ENCODE measurements at places on chromosomes 1 and 21.

DNA sequence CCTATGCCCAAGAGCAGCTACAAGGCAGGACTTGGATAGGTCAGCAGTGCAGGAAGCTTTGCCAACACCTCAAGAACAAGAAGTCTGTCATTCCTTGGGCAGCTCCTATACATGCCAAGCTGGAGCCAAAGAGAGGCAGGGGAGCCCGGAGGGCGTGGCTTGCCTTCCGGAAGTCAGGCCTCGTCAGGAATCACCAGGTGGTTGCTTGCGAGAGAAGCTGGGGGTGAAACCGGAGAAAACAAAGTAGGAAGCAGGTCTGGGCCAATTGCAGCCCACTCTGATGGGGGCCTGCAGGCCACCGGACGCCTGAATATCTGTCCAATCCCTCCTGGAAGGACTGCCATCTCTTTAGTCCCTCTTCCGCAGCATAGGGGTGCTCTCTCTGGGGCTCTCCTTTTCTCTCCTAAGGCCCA is 794 bp upstream of the FAM76A start:
- DNase-seq, result peak; percentile 14

GRCh38 chr1:66685265-66685664 is 67.0 kb upstream of the DYNLT5 start:
- no peak for DNase-seq

DNA sequence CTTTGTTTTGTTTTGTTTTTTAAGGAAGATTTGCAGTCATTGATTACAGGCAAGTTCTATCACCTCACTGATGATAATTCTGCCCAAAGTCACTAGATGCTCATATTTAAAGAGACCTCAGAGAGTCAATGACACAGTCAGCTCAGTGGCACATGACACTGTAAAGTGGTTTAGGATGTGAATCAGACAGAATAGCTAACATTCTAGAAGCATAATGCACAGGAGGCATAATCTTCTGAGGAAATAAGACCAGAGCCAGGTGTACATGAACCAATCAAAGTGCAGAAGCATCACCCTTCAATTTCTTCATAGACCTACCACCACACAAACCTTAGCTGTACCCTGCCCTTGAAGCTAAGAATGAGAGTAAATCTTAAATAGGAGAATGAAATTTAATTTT is 268.5 kb downstream of the BRINP2 start:
- no peak for DNase-seq

DNA sequence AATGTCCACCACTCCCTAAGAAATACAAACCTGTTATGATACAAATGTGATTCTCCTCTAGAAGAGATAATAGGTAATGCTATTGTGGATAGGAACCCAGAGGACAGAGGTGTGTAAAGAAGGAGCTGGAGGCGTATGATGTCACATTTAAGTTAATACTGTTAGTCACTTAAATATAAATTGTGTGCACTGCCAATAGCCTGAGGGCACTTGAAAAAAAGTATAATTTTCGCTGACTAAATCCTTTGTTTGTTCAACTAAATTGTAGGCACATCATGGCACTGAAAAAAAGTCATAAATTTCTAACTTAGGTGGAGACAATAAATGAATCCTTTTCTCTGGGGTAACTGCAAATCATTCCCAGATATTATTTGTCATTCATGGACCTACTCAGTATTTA is 4.4 kb downstream of the RCSD1 start:
- DNase-seq, result no peak

DNA sequence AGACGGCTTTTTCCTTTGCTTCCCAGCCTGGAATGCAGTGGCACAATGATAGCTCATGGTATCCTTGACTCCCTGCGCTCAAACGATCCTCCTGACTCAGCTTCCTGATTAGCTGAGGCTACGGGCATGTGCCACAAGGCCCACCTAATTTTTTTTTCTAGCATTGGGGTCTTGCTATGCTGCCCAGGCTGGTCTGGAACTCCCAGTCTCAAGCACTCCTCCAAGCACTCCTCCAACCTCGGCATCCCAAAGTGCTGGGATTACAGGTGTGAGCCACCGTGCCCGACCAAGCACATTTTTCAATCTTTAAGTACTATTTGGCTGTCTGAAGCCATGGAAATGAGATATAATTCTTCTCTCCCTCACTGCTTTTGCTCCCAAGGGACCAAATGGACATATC is 58.7 kb downstream of the MAB21L3 start:
- no peak for DNase-seq

DNA sequence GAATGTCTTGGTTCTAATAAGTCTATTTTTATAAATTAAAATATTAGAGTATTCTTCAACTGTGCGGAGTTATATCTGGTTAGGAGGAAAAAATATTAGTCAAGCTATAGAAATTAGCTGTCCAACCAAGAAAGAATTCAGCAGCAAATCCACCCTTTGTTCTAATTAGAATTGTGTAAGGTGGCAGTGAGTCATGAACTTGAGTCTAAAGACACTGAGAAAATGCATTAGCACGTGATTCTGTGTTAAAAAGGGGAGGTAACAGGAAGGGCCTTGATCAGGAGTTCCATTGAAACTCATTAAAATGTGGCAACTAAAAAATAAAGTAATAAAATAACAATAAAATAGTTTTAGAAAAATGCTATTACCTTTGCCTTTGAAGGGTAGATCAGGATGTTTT is 398.2 kb upstream of the RGS18 start:
- DNase-seq, result no peak

- no peak for DNase-seq
Observed at GRCh38 chr1:33616780-33617179, 144.3 kb downstream of the ZSCAN20 start.

DNA sequence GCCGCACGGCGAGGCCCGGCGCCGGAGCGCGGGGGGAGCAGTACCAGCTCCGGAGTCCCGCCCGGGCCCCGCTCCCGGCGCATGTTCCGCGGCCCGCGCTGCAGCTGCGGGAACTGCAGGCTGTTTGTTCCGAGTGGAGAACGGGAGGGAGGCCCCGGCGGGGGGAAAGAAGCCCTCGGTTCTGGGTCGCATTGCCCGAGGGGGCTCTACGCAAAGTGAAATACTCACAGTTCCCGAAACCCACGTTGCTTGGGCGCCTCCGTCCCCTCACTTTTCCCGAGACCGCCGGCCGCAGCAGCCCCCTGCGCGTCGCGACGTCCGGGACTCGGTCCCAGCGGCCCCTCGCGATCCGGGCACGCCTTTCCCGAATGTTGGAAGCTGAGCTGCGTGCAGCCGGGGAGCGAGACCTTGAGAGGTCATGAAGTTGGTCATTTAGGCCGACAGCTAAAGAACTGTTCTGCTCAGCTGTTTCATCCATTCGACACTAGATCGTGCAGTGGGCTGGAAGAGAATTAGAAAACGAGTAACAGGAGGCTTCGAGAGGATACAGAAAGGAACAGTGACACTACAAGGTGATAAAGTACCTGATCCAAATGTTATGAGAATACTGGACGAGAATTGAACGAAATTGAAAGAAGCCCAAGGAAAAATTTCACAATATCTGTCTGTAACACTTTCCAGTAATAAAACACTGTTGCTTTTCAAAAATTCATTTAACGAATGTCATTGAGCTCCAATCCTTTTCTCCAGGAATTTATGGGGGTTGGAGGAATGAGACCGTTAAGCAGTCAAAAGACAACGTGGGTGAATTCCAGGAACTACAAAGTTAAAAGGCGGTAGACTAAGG is 657 bp upstream of the LIN9 start:
- DNase-seq, result no peak

DNA sequence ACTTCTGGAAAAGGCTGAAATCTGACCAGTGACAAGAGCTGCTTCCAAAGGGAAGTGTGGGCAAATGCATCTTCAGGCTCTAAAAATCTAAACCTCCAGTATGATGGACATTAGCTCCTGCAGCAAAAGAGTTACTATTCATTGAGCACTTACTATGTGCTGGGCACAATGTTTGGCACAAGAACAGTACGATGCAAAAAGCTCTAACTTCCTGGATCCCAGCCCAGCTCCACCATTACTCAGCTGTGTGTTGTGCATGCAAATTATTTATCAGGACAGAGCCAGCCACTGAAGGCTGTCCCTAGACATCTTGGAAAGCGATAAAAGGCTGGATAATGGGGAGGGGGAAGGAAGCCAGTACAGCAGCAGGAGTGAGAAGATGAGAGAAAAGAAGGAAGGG is 143.5 kb downstream of the ELAVL4 start:
- DNase-seq, result no peak

DNA sequence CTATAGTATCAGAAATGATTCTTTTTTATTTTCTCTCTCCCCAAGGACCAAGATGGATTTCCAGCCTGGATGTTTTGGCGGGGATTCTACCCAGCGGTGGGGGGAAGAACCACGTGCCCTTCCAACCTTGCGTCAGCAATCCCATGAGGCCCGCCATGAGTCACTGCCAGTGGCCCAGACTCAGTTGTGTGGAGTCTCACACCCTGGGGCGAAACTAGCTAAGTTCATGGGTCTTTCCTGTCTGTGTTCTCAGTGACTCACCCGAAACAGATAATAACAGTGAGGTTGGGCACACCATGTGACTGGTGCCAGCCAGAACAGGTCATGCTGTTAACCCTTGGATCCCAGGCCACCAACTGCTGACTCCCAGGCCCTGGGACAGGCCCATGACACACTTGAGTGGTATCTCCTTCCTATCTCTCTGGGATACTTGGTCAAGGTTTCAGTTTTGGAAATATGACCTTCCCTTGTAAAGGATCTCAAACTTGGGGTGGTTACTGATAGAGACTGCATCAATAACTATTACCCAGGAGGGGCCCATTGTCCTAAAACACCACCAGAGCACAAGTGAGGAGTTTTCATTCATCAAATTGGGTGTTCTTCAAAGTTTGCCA is 98.0 kb upstream of the DUSP10 start:
- peak; percentile 83 for DNase-seq

DNA sequence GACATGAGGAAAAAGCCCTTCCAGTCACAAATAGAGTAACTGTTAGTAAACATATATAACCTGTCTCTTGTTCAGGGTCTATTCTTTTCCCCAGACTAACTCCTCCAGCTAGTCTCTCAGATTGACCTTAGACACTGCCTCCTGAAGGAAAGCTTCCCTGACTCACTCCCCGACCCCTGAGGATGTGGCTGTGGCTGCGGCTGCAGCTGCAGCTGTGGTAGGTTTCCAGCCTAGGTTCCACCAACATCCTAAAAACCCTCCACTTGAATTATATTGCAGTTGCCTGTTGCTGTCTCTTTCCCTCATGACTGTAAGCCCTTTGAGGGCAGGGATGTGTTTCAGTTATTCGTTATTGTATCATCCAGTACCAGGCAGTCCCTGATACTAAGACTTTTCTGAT is 132.9 kb upstream of the C1orf21 start:
- DNase-seq, result no peak

DNA sequence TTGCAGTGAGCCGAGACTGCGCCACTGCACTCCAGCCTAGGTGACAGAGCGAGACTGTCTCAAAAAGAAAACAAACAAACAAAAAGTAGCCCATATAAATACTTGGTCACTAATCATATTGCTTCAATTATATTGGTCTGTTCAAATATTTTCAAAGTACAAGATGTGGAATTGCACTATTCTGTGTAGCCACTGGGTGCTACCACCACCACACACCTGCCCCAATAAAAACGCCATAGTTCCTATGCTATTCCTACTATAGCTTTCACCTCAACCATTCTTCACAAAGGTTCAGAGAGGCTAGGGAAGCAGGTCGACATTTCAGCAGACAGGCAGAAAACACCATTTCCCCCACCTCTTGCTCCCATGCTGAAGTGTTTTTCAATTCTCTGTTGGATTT is 16.7 kb downstream of the NDC1 start:
- DNase-seq, result no peak

DNA sequence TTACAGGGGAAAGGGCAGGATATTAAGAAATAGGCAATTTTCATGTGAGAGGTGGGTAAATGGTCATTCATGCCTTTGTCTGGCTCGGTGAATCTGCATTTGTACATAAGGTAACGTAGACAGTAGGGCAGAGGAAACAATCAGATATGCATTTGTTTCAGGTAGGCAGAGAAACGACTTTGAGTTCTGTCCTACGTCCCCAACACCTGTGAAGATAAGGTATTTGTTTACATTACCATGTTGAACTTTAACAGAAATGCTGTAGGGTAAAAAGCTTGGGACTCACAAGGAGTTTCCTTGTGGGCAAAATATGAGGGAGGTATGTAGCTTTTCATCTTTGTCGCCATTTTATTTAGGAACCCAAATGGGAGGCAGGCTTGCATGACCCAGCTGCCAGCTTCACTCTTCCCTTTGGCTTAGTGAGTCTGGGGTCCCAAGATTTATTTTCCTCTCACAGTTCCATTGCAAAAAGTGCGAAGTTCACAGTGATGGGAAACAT is 31.4 kb downstream of the B3GALT5 start:
- no peak for DNase-seq

DNA sequence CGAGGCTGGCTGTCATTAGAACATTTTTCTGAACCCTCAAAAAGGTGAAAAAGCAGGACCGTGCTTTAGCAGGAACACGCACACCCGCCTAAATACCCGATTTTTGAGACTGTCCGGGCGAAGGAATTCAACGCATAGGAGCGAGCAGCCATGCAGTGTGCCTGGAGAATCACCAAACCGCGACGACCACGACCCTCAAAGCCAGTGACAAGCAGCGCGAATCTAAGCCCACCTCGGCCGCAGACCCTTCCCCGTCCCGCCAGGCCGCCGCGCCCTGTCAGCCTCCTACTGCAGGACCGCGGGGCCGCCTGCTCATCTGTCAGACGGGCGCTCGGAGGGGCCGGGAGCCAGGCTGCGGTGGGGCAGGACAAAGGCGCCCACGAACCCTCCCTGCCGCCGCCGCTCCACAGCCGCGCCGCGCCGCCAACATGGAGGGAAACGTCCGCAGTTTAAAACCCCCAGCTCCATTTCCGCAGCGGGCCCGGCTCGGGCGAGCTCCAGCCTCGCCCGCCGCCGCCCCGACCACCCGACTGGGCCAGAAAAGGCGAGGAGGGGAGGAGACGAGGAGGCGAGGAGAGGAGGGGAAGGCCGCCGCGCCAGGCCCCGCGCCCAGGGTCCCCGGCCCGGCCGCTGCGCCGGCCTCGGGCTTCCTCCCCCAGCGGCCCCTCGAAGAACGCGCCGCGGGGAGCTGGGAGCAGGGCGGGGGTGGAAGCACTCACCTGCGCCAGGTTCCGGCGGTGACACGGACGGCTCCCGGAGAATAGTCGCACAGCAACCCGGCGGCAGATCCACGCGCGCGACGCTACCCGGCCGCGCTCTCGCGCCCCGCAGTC is at the start of gene LBR:
Gene LBR, minus strand, starts transcription at position 804 of the 833 bp plus-strand sequence. CDS start 3,963 bp downstream, outside the sequence.
- DNase-seq, result no peak

- DNase-seq, result peak; percentile 7
Observed at GRCh38 chr1:186605762-186606350, 74.4 kb downstream of the PTGS2 start.

DNA sequence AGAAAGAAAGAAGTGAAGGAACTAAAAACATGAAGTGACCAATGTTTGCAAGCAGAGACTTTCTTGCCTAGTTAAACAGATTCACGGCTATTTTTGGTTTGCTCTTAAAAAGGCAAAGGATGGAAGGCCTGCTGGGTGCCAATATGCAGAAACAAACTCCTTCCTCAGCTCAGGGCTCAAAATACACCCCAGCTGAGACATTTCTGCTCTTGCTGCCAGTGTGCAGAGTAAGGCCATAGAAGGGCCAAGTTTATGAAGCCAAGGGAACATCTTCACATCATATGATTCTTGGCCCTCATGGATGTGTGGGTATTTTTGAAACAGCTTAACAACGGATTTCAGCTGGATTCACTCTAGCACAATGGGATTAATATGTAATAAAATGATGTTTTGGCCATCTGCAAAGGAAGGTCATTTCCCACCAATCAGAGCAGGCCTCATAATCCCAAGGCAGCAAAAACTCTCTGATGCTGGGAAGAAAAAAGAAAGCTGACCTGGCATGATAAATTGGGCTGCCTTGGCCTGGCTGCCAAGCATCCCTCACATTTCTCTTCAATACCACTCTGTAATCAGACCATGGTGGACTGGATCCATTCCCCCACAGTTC is 70.7 kb downstream of the CAPZB start:
- no peak for DNase-seq

- no peak for DNase-seq
Observed at GRCh38 chr1:20137055-20137454, 2.1 kb upstream of the PLA2G2F start.

Measured in CD4-positive, alpha-beta T cell treated with Interleukin-15 for 4 hours (primary cell).